ENCODE measurements at places on chromosomes 7 and 10. TPM values are rescaled to one million over a fixed set of nuclear protein-coding genes. Genes with fewer than 3 reads are reported as not detected.

DNA sequence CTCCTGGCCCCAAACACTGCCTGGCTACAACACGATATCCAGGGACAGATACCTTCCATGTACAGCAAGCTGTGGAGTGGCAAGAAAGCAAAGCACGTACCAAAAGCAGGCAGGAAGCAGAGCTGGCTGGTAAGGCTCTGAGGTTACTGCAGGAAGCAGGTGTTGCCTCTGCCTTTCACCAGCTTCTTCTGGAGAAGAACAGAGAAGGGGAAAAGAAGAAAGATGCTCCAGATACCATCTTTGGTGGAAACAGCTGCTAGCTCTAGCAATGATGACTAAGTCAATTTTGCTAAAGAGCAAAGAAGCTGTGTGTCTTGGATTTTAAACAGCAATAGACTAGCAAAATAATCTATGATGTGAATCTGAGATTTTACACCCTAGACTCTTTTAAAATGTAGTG is 34.9 kb upstream of the PRSS1 start:
- no peak for DNase-seq

The DOCK1 gene
- 79.2 TPM for total RNA-seq

DNA sequence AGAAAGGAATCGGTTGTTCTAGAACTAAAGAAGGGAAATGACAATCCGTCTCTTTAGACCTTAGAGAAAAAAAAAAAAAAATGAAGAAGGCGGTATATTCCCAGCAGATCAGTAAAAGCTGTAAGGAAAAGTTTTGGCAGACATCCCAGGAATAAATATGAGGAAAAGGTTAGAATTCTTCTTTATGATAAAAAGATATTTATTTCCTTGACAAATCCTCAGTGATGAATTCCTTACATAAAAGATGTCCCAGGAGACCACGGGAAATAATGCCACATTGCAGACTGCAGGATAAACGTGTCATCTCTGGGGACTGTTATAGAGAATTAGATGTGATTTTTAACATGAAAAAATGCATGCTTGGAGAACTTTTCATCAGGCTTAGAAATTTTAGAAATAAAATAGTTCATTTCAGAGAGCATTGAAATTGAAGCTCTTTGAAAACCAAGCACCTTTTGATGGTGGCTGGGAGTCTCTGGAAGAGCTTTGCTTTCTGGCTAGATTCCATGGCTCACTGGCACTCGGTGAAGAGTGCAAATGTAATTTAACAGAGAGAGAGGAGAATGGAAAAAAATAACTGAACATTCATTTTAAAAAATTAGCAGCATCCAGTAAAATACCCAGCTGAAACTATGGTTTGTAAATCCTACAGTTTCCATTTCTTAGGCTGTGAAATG is 98.2 kb downstream of the PRPF18 start:
- no peak for DNase-seq

The EEPD1 gene
- 8.1 TPM for total RNA-seq

DNA sequence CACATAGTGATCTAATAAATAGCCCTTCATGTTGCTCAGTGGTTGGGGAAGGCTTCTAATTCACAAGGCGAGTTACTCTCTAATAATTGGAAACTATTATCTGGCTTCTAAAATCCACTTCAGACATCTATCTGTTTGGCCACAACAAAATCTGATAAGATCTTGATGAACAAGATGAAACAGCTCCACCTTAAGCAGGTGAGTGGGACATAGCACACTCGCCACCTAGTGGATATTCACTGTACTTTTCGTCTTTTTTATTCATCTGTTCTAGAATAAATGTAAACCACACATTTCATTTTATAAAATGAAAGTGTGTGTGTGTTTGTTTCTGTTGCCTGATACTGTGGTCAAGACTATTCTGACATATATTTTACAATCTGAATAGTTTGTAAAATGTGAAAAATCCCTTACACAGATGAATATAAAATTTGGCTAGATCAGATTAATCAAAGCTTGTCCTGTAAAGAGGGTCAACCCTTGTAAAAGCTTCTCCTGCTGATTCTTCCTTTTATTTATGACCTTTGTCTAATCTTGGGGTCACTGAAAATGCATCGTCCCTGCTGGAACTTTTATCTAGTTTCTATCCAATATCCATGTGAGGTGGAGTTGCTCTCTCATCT is 26.5 kb upstream of the CNTNAP2 start:
- no peak for DNase-seq

- DNase-seq: peak; percentile 62
These were observed 44.5 kb downstream of the STARD3NL start for GRCh38 chr7:38222481-38223096.

GRCh38 chr10:62904281-62904875 is 88.2 kb upstream of the EGR2 start:
- DNase-seq: no peak
